ENCODE measurements at places on chromosomes 11 and 22.

- DNase-seq, result peak; percentile 65
Observed at GRCh38 chr11:110907629-110908028, 195.4 kb upstream of the ARHGAP20 start.

GRCh38 chr11:20004866-20005265 is 155.4 kb downstream of the DBX1 start:
- DNase-seq, result no peak

GRCh38 chr22:35191412-35191811 is 65.9 kb upstream of the HMGXB4 start:
- no peak for DNase-seq

DNA sequence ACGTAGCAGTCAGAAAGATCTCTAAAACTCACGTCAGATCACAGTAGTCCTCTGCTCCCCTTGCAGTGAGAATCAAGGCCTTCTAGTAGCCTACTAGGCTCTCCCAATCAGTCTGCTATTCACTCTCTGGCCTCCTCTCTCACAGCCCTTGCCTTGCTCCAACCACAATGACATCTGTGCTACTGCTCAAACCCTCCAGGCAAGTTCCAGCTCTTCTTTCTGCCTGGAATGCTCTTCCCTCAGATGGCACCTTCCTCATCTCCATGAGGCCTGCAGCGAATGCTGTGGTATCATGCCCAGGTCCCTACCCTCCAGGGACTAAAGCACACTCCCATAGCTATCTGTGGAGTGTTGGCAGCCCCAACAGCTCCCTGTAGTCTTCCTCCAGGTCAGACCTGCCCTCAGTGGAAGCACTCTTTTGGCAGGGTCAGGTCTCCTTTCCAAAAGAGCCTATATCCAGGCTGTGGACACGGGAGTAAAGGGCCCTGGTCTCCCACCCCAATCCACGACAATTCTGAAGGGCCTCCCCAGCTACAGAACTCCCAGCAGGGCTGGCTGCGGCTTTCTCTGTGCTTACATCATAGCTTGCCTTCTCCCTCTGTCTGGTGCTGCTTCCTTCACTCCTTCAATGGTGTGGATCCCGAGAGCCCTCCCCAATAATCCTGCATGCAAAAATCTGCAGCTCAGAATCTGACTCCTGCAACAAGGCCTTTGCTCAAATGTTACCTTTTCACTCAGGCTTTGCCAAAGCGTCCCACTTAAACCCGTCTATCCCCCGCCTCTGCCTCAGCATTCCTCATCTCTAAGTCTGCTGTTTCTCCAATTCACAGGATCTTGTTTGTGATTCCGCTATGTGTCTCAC is 8.9 kb downstream of the HIRA start:
- no peak for DNase-seq

DNA sequence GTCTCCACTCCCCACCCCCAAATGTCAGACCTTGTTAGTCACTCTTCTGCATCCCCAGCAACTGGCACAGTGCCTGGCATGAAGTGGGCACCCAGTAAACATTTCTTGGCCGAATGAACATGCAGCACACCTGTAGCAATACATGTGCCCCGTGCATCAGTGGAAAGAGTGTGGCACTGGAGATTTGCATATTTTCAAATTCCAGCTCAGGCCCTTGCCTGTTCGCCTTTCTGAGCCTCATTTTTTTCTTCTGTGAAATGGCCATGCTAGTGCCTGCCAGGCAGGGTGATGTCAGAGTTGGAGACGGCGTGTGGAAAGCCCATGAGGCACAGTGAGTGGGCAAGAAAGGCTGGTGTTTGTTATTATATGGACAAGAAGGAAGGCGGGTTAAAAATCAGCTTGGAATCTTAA is 38.7 kb downstream of the CD82 start:
- DNase-seq, result no peak

Measured in colonic mucosa (tissue), 4 donors.